NCI-H187 treated with DMSO at 0.1 percent for 48 hours (cell line): ENCODE measurements at places on chromosomes 2 and 18.

GRCh38 chr2:188378371-188378950 is 86.8 kb downstream of the GULP1 start:
- DNase-seq = no peak

DNA sequence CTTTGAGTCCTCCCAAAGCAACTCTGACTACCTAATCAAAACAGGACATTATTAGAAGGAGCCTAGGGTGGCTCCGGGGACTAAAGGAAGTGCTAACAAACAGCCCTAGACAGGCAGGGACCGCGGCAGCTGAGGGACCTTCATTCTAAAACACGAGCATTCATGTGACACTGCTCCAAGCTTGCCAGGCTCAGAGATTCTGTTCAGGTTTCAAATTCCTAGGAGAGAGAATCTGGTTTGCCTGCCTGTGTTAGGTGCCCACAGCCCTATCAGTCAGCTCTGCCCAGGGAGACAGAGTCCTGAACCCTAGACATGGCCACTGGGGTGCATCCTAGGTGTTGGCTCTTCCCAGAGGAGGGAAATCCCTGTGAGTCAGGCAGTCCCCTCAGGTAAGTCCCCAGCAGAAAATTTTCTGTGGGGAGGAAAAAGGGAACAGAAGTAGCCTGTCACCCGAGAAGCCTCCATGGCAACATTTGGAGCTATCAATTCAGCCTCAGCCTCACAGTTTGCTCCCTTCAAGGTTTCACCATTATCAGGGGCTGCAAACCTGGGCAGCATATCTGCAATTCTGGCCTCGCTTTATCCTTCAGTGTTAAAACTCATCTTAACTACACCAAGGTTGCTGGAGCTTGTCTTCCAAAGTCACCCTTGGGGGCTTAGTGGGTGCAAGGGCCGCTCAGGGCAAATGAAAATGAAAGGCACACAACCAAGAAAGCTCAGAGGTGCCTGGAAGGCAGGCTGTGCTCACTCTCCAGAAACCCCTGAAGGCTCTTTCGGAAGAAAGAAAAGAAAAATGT is 28.6 kb downstream of the PCBP1 start:
- DNase-seq = no peak

DNA sequence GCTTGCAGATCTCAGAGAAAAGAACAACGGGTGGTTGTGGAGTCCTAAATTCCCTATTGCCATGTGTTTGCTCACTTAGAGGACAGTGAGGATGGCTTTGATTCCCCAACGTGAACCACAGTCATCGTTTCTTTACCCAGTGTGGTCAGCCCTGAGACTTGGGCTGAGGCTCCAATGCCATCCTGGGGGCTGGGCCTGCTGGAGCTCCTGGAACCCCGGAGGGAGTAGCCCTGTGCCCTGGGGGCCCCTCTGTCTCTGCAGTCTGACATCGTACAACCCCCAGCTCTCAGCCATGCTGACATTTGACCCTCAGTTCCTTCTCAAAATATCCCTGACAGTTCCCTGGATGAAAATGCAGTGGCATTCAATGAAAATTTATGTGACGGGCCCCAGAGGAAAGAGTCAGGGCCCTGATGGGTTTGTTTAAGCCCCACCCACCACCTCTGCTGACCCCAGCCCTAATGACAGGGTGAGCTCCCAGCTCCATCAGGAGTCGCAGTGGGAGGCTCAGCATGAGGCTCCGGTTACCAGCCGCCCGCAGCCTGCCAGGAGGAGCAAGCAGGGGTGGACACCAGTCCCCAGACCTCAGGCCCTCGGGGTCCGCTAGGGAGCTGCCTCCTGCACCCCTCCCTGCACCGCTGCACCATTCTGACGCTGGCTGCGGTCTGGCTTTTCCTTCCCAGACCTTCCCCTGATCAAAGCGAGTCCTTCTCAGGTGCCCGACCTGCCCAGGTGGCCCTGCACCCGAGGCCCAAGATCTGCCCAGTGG is 120.9 kb downstream of the TWIST2 start:
- DNase-seq = no peak

DNA sequence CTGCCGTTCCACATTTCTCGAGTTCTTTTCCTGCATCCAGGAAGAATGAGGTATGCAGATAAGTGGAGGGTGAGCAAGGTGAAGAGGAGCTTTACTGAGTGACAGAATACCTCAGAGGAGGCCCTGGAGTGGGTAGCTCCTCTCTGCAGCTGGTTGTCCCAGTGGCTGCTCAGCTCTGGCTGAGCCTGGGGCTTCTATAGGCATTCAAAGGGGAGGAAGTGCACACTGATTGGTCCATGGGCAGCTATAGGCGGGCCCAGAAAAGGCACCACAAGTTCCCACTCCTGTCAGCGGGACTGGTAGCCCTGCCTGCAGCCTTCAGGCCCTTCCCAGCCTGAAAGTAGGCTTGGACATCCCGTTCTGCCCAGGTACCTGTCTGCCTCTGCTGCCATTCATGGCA is 94.7 kb downstream of the DOK6 start:
- no peak for DNase-seq

DNA sequence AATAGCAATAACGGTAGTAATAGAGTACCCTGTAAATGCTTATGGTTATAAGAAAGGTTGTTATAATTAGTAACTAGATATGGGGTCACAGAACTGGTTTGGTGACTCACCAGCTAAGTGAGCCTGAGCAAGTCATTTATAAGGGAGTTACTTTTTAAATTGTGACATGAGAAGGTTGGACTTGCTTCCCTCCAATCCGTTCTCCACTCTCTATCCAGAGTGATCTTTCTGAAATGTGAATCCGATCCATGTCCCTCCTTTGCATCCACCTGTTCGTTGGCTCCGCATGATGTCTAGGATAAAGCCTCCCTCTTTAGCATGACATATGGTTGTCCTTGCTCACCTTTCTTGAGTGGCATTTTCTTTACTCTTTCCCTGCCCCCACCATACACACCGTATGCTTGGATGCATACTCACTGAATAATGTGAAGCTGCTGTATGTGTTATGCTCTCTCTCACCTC is 83.1 kb downstream of the CDC42EP3 start:
- no peak for DNase-seq

DNA sequence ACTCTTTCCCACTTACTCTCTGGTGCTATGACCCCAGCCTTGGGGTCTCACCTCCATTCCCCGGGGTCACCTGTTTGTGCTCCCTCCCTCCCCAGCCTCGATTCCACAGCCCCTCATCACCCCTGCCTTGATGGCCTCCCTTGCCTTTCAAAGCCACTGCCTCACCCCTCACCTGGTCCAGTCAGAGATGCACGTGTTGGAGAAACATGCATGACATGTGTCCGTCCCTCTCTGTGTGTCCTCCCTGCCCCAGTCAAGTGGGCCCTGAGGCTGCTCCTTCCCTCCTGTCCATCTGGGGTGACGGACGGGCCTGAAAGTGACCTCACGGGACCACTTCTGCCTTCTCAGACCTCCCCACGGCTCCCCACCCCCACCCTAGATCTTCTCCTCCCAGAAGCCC is 82.3 kb upstream of the TWIST2 start:
- no peak for DNase-seq

DNA sequence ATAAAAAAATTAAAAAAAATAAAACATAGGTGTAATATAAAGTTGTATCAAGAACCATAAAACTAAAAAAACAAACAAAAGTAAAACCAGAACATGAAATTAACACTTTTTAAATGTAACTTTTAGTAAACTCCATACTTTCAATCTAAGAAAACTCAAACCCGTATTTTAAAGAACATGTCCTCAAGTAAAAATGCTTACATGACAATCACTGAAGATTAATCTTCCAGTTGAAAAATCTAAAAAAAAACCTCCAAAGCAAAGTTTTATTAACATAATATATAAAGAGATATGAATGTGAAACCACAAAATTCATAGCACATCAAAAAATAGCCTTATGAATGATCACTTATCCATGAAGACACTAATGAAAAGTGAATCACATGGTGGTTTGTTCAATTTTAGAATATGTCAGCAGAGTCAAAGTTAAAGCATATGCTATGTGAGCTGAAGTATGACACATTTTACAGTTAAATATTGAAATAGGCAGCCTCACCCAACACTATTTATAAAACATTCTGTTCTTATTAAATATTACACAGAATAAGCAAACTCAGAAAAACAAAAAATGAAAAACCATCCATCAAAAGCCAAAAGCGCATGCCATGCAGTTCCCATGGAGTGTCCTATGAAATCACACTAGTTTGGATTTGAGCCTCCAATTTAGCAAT is 23.1 kb upstream of the CHAC2 start:
- DNase-seq = no peak

GRCh38 chr18:36650906-36651305 is 177.9 kb downstream of the TPGS2 start:
- no peak for DNase-seq

DNA sequence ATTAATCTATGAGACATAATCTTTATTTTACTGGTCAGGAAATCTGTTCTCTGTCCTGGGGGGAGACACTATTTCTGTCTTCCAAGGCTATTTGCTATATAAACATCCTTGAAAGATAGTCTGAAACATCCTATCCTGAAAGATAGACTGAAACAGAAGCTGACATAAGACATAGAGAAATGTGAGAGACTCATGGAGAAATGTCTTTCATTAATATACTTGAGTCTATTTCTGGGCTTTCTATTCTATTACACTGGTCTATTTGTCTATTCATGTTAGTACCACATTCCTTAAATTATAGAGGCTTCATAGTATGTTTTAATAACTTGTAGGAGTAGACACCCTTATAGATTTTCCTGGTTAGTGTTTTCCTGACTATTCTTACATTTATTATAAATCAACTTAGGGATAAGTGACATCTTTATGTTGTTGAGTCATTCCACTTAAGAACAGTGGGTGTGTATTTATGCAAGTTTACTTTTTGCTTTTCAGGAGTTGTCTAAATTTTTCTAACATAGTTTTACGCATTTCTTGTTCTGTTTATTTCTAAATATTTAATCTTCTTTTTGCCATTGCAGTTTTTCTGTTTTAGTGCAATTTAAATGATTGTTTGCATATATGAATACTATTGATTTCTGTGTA is 244.9 kb upstream of the ZSWIM2 start:
- DNase-seq = no peak

GRCh38 chr2:200592406-200593075 is 6.7 kb downstream of the AOX1 start:
- no peak for DNase-seq

- DNase-seq = no peak
Measured at GRCh38 chr2:70674636-70675430, 93.2 kb downstream of the ADD2 start.

- DNase-seq = no peak
Measured at GRCh38 chr2:187875261-187876141, 321.3 kb upstream of the TFPI start.

- DNase-seq = no peak
Measured at GRCh38 chr18:62555135-62555534, 32.3 kb downstream of the ZCCHC2 start.

DNA sequence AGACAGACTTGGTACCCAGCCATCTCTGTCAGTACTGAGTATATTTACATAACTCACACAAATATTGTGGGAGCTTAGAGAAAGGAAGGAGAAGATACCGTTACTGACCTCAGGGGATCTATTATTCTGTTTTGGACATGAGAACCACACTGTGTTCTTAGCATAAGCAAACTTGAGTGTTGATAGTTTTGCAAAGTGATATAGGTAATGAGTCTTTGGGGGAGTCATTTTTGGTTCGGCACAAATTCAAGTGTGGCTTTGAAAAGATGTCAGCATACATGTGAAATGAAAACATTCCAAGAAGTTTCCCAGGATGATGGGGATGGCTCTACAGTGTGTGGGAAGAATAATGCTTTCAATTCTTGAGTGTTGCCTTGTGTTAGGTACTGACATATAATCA is 24.1 kb downstream of the SMARCAL1 start:
- no peak for DNase-seq

DNA sequence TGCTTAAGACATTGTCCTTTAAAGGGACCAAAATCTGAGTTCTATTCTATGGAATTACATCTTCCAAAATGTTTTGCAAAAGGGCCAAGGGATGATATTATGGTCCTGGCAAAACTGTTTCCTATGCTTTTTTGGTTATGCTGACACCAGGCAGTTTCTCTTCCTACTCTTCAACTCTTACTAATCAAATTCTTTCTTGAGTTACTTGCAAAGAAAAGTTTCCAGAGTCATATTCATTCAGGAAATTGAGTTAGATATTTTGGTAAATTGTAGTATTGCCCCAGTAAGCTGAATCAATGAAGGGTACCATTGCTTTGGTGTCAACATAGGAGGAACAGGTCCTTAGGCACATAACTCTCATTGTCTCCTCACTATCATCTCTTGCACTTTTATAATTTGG is 118.8 kb downstream of the DPP4 start:
- no peak for DNase-seq
